Mammary epithelial cell (primary cell): ENCODE measurements at places on chromosomes 6 and 20.

GRCh38 chr20:57335392-57335791, 5.8 kb downstream of the SPO11 start:
- DNase-seq = peak; percentile 10

- DNase-seq = peak; percentile 34
These were observed 14.0 kb downstream of the ZC2HC1B start for GRCh38 chr6:143878272-143878760.

GRCh38 chr20:47397652-47398301, 41.3 kb upstream of the ZMYND8 start:
- DNase-seq = no peak

- peak; percentile 30 for DNase-seq
These were observed 110.2 kb upstream of the RPS6KA2 start for GRCh38 chr6:166737261-166737660.

- no peak for DNase-seq
These were observed 5.6 kb downstream of the MYLK2 start for GRCh38 chr20:31824554-31825313.

GRCh38 chr6:169810066-169810989, 58.9 kb downstream of the ERMARD start:
- no peak for DNase-seq

GRCh38 chr6:85614780-85615179, 21.1 kb upstream of the SNX14 start:
- no peak for DNase-seq

DNA sequence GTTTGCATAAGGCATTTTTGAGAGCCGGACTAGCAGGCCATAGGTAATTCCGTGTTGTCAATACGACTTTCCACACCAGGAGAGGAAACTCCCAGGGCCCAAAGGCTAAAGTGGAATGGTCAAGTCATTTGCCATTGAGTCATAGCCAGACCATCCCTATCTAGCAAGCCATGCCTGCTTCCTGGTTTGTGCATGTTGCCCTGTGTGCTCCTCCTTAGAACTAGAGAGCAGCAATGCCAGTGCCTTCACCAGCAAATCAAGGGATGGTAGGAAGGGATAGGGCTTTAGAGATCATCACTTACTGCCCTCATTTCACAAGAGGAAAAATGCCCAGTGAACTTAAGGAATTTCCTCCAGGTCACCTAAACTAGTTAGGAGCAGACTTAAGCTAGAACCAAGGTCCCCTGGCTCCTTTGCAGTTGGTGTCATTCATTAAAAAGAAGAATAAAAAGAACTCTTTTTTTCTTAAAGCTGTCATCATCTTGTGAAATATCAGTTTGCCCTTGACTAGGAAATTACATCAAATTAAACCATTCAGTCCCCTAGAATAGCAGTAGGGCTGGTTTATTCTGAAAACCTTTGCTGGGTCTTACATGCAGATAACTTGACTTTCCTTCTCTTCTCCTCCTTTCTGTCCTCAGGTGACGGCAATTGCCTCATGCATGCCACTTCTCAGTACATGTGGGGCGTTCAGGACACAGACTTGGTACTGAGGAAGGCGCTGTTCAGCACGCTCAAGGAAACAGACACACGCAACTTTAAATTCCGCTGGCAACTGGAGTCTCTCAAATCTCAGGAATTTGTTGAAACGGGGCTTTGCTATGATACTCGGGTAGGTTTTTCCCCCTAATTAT, 7.4 kb downstream of the TNFAIP3 start:
- peak; percentile 62 for DNase-seq

- no peak for DNase-seq
These were observed 374.1 kb downstream of the CD109 start for GRCh38 chr6:74070091-74070490.

DNA sequence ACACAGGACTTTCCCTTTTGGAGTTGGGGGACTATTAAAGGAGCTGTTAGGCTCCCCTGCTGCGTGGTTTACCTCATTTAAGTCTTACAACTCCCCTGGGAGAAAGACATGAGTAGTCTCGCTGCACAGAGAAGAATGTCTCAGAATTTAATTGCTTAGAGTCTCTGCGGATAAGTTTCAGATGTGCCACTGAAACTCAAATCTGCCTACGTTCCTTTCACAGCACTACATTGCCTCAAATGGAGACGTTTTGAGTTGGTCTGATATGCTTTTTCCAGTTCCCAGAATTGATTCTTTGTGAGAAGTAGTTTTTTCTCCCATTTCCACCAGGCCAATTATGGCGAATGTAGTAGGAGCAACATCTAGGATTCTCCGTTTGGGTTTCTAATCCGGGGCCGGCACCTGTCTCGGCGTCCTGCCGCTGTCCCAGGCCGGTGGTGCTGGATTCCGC, 532 bp upstream of the SLC35F1 start:
- peak; percentile 25 for DNase-seq

- peak; percentile 68 for DNase-seq
These were observed 71.6 kb downstream of the GJA1 start for GRCh38 chr6:121506761-121507754.

- no peak for DNase-seq
These were observed 37.3 kb downstream of the TRAM2 start for GRCh38 chr6:52539607-52540006.

DNA sequence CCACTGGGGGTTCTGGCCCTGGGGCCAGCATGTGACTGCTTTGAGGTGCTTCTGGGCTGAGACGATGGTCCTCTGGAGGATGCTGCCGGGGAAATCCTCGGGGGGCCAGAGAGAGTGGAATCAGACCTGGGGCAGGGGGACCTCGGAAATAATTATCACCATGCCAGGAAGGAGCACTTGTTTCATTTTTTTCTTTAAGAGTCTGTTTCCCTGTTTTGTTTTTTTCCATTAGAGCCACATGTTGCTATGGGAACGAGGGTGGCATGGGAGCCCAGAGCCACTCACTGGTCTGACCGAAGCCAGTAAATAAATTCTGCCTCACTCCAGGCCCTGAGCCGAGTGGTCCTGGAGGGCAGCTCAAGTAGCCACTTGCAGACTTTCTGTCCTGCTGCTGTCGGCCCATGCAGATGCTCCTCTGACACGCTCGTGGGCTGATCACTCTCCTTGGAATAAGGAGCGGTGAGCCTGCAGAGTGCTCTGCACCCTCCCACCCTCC, 365.1 kb downstream of the ZFAND3 start:
- no peak for DNase-seq

DNA sequence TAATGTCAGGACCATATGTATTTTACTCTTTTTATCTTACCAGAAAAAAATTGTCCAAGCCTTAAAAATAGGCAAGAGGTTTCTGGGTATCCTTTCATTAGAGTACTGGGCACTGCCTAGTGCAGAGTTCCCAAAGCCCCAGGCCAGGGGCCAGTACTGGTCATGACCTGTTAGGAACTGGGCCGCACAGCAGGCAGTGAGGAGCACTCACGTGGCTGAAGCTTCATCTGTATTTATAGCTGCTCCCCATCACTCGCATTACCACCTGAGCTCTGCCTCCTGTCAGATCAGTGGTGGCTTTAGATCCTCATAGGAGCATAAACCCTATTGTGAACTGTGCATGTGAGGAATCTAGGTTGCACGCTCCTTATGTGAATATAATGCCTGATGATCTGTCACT, 632.9 kb downstream of the UTRN start:
- no peak for DNase-seq

GRCh38 chr20:24004471-24004870, 15.9 kb upstream of the GGTLC1 start:
- no peak for DNase-seq

DNA sequence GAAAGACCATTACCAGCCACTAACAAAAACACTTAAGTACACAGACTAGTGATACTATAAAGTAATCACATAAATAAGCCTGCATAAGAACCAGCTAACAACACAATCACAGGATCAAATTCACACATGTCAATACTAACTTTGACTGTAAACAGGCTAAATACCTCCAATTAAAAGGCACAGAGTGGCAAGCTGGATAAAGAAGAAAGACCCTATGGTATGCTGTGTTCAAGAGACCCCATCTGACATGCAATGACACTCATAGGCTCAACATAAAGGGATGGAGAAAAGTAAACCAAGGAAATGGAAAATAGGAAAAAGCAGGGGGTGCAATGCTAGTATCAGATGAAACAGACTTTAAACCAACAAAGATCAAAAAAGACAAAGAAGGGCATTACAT, 631.8 kb upstream of the NOX3 start:
- no peak for DNase-seq

DNA sequence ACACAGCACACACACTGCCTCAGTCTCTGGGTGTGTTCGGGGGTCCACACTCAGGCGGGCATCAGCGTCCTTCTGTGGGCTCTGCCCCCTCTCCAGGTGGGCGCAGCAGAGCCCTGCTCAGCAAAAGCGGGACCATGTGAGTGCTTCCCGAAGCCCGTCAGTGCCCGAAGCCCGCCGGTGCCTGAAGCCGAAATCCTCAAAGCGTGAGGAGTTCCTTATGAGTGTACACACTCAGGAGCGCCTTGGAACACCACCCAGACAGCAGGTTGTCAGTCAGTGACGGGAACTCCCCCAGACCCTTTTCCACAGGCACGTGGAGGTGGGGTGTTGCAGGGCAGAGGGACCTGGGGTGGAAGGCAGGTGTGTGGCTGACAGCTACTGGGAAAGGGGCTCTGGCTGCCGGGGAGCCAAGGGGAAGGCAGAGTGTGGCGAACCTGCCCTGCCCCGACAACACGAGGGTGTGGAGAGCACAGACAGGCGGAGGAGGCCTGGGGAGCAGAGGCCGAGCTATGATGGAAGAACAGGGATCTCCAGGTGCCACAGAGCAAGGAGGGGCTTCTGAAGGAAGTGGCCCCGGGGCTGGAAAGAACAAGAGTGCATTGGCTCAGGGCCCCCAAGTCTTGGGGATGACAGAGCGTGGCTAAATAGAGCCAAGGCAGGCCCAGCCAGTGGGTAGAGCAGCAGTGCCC, 87.7 kb downstream of the RAMACL start:
- no peak for DNase-seq

- DNase-seq = no peak
These were observed 21.6 kb upstream of the BCAS1 start for GRCh38 chr20:54092021-54092420.

- no peak for DNase-seq
These were observed 394.5 kb downstream of the PTPRT start for GRCh38 chr20:42795111-42795695.

- no peak for DNase-seq
These were observed 23.6 kb upstream of the LMBRD1 start for GRCh38 chr6:69820438-69820837.

DNA sequence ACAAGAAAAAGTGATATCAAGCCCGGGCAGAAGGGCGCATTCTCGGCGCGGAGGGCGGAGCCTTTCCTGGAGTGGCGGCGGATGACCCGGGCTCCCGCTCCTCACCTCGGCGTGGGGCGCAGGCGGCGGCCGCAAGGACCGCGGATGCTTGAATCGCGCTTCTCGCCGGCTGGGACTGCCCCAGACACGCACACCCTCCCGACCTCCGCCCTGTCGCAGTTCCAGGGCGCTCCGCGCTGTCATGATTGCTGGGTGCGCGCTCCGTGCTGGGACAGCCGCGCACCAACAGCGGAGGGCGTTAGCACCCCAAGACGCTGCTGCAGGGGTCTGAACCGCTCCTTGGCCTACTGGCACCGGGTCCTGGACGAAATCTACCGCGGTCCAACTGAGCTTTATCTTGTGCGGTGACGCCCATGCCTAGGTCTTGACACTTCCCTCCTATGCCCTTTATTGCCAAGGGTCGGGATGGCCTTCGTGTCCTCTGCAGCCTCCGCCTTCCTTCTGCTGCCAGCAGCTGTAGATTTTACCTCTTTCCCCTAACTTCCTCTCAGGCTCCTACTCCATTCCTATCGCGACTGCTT, 43.3 kb downstream of the IRAK1BP1 start:
- peak; percentile 8 for DNase-seq

DNA sequence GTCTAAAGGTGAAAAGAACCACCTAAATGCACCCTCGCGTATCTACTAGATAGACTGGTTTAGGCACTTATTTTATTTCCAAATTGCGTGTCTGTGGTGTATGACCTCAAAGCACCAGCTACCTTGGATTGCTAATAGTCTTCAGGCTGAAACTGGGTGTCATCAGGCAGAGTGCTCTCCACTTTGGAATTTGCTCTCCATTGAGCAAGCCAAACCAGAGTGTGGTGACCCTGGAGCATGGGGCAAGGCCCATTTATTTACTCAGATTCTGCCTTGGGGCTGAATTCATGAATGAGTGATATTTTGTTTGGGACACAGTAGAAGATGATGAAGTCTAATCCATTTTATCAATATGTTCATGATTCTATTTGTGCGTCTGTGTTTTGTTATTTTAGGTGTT, 812.8 kb upstream of the SLC35B3 start:
- DNase-seq = peak; percentile 22

DNA sequence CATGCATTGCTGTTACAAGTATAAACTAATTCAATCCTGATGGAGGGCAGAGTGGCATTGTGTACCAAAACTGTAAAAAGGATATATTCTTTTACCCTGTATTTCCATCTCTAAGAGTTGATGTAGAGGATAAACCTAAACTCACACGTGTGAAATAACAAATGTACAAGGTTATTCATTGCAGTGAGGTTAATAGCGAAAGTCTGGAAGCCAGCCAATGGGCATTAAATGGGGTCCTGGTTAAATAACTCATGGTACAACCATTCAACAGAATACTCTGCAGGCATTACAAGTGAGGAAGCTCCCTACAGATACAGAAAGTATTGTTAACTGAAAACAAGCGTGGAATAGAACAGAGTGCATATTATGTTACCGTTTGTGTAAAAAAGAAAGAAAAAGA, 56.9 kb downstream of the BCAS1 start:
- no peak for DNase-seq

DNA sequence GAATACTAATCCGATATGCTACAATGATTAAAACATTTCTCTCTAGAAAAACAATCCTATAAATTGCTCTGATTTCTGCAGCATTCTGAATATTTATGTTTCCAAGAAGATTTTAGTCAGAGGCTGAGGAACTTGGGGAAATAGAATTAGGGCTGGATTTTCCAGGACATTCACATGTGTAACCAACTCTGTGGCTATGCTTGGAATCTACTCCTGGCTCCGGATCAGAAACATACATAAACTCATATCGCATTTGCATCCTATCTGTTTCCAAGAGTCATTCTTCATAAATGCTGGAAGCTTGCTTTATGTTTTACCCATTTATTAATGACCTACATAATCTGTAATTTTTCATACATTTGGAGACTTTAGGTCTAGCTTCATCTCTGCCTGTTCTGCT, 459.9 kb upstream of the MARCKS start:
- no peak for DNase-seq

DNA sequence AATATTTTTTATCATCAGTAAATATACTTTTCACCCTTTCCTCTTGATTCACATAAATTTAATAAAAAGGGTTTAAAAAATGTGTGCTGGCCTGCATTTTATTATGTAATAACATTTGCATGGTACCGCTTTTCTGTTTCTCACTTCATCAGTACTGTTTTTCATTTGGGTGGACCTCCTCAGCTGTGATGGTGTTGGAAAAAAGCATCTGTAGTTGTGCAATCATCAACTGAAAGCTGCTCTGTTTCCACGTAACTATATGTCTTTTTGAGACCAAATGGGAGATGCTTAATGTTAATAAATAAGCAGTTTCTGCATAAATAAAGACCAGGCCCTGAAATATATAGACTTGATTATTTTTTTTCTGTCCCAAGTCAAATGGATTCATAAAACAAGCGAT, 31.6 kb upstream of the CENPW start:
- DNase-seq = no peak
